ENCODE measurements at places on chromosomes 4 and X. TPM values are rescaled to one million over a fixed set of nuclear protein-coding genes. Genes with fewer than 3 reads are reported as not detected.
A peak's percentile ranks its signal among the peaks of the same experiment; 100 is the strongest.

Gene CLTRN
- 0.38 TPM for total RNA-seq

Gene MBTPS2
- total RNA-seq, result 9.2 TPM

DNA sequence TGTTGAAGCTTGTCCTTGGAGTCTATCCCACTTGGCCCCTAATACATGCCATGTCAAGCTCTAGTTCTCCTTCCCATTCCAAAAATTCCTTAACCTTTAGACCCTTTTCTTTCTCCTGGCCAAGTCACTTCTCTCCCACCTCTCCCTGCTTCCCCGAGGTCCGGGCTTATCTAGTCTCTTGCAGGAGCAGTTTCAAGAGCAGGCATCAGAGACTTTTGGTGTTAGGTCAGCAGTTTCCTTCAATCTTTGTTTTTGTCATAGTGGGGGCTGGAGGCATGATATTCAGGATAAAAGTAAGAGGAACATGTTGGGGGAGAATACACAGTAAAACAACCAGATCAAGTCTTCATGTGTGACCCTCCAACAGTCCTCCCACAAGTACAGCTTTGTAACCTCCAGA is 11.5 kb upstream of the IDS start:
- no peak for DNase-seq

GRCh38 chr4:15100994-15101695 is 98.9 kb downstream of the CPEB2 start:
- DNase-seq, result no peak

GRCh38 chr4:145619639-145619996 is 433 bp downstream of the MMAA start:
- peak; percentile 45 for DNase-seq

All from GM12878 (cell line).